Cardiac ventricle fibroblast (primary cell): ENCODE measurements at places on chromosomes 1 and 21. TPM values are rescaled to one million over a fixed set of nuclear protein-coding genes. Genes with fewer than 3 reads are reported as not detected.

Gene LCE1F
- not detected in 2 replicates for total RNA-seq

Gene CELA3B
- total RNA-seq = not detected in 2 replicates

Gene MPL
- not detected in 2 replicates for total RNA-seq

Gene MECR
- total RNA-seq = 11.9 and 15.2 TPM in 2 replicates

Gene EDARADD
- total RNA-seq = 0.44 TPM in 1 of 2 replicates, not detected in the other

Gene MR1
- 20.7 and 23.2 TPM in 2 replicates for total RNA-seq

Gene ZNF124
- 6.9 and 9.1 TPM in 2 replicates for total RNA-seq

Gene KRTAP7-1
- not detected in 2 replicates for total RNA-seq

Gene CLCA4
- total RNA-seq = not detected in 2 replicates
